ENCODE measurements at places on chromosomes 5 and 9.

DNA sequence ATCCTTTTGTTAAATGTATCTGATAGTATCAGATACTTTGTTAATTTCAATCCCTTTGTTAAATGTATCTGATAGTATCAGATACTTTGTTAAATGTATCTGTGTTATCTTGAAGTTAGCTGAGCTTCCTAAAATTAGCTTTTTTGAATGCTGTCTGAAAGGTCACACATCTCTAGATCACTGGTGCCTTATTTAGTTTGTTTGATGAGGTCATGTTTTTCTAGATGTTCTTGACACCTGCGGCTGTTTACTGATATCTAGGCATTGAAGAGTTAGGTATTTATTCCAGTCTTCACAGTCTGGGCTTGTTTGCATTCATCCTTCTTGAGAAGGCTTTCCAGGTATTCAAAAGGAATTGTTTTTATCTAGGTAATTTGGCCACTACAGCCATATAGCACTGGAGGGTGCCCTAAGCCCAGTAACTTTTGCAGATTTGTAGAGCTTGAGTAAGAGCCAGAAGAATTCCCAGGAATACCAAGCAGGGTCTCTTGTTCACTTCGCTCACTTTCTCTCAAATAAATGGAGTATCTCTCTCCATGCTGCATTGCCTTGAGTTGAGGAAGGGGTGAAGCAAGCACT is 435.4 kb upstream of the GRAMD2B start:
- DNase-seq = no peak

GRCh38 chr5:179796877-179797608 is 3.3 kb downstream of the LTC4S start:
- no peak for DNase-seq

DNA sequence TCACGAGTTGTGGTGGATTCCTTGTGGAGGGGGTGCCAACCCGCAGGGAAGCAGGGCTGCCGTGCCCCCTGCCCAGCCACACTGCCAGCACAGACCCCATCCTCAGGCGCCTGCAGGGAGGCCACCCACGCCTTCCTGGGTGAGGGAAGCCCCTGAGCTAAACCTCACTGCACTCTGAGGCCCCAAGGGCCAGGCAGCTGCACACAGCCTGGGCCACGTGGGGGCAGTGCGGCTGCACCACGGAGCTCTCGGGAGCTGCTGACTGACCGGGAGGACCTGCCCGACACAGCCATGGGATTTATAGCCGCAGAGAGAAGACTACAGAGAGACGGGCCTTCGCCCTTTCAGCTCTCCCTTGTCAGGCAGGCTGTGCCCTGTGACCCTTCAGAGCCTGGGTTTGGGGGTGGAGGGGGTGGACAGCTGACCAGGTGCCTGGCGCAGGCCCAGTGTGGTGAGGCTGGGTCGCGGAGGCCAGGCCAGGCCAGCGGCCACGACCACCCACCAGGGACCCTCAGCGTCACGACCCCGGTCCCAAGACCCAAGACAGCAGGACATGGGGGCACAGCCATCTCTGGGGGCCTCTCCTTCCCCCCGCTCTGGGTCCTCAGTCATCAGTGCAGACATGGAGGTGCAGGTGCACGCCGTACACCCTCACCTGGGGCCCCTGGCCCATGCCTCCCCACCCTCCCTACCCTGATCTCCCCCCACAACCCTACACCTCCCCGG is 4.3 kb upstream of the AHRR start:
- DNase-seq = no peak

DNA sequence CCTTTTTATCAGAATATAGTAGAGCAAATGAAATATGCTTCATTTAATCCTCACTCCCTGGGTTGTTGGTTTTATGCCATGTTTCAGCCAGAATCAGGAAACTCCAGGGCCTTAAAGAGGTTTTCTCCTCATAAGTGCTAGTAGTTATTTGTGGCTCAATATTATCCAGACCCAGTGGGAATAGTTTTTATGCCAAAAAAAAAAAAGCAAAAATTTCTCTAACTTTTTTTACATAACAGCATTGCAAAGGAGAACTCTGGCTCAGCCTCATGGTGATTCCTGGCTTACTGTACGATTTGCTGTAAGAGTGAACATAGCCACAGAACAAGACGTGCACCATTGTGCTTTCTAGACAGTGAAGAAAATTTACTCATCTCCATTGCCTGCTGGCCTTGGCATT is 232.5 kb downstream of the PJA2 start:
- no peak for DNase-seq

DNA sequence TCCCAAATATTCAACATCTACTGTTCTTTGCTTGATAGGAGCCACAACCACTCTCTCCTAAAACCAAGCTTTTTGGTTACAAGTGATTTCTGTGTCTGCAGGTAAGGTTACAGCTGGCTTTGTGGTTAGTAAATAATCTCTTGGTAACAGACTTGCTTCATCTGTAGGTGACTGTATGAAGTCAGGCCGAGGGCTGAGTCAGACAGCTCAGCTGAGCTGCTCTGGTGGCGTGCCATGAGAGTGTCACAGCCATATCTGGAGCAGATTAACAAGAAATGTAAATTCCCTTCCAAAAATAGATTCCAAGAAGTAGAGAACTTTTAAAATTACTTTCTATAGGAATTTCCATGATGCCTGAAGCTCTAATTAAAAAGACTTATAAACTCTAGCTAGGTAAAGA is 23.7 kb upstream of the TAS2R1 start:
- DNase-seq = no peak

DNA sequence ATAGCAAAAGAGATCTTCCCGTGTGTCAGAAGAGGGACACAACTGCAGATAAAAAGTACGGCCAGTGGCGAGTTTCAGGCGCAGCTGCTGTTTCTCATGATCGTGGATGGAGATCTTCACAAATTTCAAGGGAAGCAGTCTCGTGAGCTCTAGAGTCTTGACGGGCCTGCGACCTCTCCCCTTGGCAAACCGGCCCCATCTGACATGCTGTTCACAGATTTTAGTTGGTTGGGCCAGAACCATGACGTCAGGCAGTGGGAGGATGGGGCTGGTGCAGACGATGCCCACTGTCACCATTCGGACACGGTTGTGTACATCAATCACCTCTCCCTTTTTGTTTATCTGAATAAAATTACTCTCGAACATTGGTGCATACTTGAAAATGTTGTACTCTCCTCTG is 396 bp downstream of the GARIN3 start:
- no peak for DNase-seq

- DNase-seq = no peak
Observed at GRCh38 chr9:123528501-123528900, 172.5 kb downstream of the CRB2 start.

GRCh38 chr5:107486489-107486888 is 184.2 kb downstream of the EFNA5 start:
- peak; percentile 72 for DNase-seq

DNA sequence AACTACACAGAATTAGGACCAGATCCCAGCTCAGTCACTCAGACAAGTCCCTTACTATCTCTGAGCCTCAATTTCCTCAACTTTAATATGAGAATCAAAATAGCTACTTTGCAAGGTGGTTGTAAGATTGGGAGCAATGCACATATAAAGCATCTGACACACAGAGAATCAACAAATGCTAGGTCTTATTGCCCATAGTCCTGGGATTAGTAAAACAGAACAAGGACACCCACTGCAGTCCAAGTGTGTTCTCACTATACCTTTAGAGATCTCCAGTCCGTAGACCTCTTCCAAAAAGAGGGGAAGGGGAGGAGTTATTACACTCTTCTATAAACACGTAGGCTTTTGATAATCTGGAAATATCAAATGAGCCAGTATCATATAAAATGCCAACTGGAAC is 190.0 kb downstream of the CCDC192 start:
- DNase-seq = no peak

GRCh38 chr9:952546-952945 is 23.9 kb upstream of the DMRT3 start:
- DNase-seq = no peak

GRCh38 chr5:10655972-10656830 is 92.3 kb downstream of the ANKRD33B start:
- DNase-seq = no peak

DNA sequence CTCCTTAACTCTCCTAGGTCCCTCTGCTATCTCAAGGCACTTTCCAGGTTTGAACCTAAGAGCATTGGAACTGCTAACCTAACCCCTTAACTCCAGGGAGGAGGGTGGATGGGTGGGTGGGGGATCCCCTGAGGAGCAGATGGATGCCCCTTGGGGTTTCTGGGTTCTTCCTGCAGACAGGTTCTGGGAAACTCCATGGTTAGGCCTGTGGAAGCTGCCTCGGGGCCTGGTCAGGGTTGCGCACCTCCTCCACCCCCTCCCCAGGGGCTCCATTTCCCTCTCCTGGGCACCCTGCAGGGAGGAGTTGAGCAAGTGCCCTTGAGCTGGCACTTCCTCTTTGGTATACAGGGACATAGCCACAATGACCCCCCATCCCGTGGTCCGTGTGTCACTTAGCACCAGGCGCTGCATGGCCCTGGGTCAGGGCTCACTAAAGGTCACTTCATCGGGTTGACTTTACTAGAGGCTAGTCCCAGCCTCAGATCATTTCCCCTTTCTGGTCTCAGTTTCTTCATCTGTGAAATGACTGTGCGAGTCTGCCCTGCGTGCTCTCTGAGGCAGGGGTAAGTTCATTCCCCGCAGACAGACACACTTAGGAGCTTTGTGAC is 16.0 kb downstream of the CXXC5 start:
- no peak for DNase-seq

- DNase-seq = no peak
Observed at GRCh38 chr5:170342153-170342725, 44.7 kb upstream of the LCP2 start.

All from CD4-positive, alpha-beta T cell treated with Interleukin-2 at 100 ng/mL for 4 hours (primary cell).